Kidney glomerular epithelial cell (primary cell): ENCODE measurements at places on chromosomes 1 and 21.

DNA sequence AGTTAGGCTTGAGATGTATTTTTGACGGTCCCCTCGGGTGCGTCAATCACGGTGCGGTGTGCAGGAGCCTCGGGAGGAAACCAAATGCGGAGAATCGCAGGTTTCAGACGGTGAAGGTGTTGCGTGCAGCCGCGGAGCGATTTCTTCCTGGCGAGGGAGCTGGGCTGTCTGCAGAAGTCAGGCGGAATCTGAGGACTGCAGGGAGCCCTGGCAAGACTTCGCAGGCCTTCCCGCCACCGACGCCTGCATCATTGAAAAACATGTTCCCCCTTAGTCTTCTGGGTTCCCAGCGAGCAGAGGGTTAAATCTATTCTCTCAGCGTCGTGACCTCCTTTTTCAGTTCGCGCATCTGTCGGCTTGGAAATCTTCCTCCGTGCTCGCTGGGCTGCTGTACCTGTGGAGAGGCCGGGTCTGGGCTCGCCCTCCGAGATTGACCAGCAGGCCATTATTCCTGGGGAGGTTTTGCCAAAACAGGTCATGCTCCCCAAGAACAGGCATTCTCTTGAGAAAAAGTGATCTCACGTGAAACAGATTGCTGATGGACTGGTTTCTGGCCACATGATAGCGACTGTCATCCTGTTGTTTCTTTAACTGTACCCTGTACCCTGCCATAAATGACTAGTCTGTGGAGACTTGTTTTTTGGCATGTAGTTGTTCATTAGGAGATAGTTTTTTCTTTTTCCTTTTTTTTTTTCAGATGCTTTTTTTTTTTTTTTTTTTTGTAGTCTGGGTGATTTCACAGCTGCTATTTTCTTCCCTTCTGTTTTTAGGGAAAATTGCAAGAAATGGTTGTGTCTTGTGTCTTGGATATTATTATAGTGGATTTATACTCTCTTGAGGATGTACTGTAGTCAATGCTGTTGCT, 894 bp downstream of the EPB41 start:
- no peak for DNase-seq

DNA sequence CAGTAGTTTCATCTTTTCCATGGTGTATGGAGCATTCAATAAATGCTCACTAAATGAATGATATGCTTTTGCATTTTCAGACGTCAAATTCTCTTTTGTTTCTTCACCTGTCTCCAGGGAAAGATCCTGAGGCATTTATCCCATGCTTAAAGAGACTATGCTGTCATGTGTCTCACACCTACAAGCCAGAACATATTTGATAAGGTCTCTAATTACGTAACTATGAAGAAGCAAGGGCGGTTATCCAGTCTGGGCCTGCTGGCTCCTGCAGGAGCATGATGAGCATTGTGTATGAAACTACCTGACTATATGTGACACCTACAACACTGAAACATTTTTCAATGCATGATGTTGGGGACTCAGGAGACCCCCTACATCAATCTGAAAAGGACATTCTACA, 51.8 kb downstream of the FBXO42 start:
- no peak for DNase-seq

DNA sequence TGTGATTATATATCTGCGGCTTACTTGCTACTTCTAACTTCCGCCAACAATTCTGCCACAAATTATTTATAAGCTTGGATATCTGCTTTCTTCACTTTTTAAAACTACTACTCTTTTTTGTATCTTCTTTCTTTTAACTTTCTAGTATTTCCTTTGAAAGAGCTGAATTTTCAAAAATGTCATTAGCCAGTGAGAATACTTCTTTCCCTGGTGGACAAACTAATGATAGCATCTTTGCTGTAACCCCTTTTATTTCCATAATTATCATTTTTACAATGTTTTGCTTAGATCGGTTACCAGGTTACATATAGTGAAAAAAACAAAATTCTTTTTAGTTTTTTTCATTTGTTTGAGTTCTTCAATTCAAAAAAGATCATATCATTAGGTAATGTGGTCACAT, 355.9 kb upstream of the ADGRL4 start:
- no peak for DNase-seq

DNA sequence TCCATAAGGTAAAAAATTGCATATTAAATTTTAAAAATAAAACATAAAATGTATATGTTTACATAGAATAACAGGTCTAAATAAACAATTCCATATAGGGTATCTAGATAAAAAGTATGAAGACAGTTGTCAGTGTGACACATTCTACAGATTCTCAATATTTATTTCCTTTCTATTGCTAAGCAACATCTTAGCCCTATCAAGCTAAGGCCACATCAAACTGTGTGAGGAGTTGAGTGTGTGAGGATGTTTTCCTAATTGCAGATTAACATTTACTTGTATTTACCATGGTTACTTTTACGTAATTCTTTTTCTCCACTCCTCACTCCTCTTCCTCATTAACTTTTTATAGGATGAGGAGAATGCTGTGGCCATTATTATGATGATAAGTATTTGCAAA, 41.9 kb upstream of the MCOLN3 start:
- no peak for DNase-seq

DNA sequence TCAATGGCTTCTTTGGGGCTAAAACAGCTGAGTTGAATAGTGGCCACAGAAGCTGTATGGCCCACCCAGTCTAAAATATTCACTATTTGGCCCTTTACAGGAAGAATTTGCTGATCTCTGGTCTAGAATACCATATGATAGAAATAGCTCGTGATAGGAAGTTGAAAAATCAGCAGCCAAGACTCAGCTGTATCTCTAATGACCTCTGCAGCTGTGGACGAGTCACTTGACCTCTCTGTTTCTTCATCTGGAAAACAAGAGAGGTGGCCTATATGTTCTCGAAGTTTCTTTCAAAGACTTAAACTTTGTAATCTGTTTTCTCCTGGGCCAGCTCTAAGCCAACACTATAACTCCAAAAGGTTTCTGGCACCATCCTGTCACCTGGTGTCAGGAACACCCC, 129.2 kb downstream of the ZBTB18 start:
- DNase-seq = no peak

GRCh38 chr1:164858096-164858632, 299.2 kb downstream of the PBX1 start:
- no peak for DNase-seq

GRCh38 chr1:180278596-180279395, 48.7 kb downstream of the LHX4 start:
- DNase-seq = no peak

DNA sequence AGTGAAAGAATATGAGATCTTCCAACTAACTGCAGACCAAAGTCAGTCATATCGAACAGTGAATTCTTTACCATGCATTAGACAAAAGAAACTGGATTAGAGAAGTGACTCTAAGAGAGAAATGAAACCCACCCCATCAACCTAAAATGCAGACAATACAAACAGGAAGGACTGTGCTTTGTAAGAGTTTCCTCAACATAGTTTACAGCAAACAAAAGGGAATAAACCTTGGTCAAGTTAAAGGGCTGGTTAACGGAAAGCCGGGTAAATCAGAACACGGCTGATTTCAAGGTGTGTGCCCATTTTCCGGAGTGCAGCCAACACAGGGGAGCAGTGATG, 39.2 kb downstream of the SIPA1L2 start:
- DNase-seq = no peak

GRCh38 chr1:113169591-113169990, 96.6 kb downstream of the LRIG2 start:
- DNase-seq = no peak
